ENCODE measurements at places on chromosomes 7 and 10.

GRCh38 chr7:149494738-149495368 is 2.8 kb downstream of the ZNF746 start:
- no peak for DNase-seq

GRCh38 chr7:46478046-46478445 is 557.0 kb upstream of the IGFBP3 start:
- DNase-seq = no peak

DNA sequence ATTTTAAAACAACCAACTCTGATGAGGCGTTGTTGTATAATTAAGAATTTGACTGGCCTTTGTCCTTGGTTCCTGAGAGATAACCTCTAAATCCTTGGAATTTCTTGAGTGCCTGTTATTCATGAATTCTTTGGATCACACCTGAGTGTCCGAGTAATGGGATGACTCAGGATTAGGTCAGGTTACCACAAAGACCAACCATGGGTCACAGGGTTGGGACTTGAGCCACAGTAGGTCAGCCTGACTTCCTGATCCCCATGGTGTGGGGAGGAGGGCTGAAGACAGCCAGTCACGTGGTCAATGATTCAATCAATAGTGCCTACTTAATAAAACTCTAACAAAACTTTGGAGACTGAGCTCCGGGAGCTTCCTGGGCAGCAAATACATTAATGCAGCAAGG is 192.5 kb downstream of the GFRA1 start:
- DNase-seq = no peak

GRCh38 chr10:98414578-98414931 is 427 bp downstream of the PYROXD2 start:
- DNase-seq = no peak

GRCh38 chr7:46530081-46530750 is 609.1 kb upstream of the IGFBP3 start:
- no peak for DNase-seq

DNA sequence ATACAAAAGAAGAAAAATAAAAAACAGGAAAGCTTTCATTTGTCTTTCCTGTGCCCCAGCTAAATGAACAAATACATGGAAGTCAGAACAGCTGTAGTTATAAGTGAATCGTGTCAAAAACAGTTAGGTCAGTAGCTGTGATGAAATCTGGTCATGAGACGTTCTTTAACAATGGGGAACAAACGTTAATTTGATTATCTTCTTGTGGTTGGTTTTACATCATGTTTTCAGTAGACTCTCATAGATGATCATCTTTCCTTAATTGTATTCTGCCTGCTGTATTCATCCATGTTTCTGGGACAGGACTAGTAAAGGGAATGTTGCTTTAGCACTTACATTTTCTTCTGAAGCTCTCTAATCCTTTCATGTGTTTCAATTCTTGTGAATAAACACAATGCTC is 97.0 kb downstream of the PCLO start:
- DNase-seq = no peak

DNA sequence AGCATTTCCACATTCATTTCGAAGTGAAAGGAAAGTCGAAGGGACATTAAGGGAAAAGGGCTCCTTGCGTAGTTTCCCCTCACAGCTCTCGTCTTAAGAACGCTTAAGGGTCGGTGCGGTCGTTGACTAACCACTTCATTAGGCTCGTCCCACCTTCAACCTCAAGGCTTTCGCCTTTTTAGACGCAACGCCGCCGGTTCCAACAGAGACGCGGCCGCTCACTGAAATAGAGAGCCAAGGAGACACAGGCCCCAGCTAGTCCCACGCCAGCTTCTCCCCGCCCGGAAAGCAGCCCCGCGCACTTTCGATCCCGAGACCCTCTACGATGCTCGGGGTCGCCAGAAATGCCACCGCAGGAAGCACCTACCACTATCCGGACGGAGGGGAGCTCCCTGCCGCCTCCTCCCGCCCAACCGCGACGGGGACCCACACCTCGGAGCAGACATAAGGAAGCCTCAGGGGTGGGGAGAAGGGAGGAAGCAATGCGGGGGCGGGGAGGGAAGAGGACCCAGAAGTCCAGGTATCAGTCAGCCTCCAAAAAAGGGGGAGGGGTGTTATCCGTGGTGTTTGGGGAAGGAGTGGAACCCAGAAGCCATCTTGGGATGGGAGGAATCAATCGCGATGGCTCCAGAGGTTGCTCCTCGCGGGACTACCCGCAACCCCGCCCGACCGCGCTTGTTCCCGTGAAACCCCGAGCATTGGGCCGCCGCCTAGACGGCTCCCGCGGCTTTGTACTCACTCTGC is 559 bp downstream of the TRA2A start:
- no peak for DNase-seq

GRCh38 chr7:95798401-95798930 is 26.1 kb downstream of the DYNC1I1 start:
- DNase-seq = no peak

GRCh38 chr7:29924684-29925083 is 64.9 kb downstream of the SCRN1 start:
- DNase-seq = no peak

- DNase-seq = no peak
Measured at GRCh38 chr7:107220356-107220755, 51.6 kb downstream of the HBP1 start.

All from stimulated activated CD4-positive, alpha-beta T cell treated with anti-CD3 and anti-CD28 coated beads, TNF-alpha, amount 100 ng/mL, for 1 hour (primary cell).